ENCODE measurements at places on chromosomes 11 and 22.

- no peak for DNase-seq
Observed at GRCh38 chr22:22887621-22888503, at the start of gene IGLL5. Gene IGLL5 (plus strand): TSS chr22:22887816. CDS start chr22:22888054, 238 bp downstream.

DNA sequence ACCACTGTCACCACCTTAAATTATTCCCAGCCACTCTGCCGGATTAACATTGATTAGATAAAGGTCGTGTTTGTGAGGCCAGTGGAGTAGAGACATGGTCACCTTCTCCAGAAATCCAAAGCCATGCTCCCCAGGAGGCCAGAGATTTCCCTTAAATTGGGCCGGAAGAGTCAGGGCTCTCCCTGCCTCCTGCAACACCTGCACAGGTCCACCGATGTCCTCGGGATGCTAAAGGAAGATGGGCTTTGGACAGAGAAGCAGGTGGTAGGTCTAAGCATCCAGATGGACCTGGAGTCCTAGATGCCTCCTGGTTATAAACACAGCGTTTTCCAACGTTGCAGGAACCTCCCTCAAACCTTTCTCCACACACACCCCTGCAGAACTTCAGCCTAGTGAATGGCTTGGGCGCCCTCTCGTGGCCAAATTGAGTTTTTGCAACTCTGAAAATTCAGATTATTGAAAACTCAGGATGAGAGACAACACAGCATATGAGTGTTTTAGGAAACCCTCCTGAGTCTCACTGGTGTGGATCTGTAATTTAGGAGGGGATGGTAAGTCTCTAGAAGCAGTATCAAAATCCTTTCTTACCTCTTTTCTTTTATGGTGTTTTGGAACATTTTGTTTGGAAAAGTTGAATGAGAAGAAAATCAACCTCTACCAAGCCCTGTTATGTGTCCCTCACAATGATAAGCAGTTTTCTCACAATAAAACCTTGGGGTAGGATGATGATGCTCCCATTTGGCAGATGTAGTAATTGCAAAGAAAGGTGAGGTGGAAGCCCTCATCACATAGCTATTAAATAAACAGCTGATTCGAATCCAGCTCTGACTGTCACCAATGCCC, 109.6 kb downstream of the RRAS2 start:
- DNase-seq = peak; percentile 45

DNA sequence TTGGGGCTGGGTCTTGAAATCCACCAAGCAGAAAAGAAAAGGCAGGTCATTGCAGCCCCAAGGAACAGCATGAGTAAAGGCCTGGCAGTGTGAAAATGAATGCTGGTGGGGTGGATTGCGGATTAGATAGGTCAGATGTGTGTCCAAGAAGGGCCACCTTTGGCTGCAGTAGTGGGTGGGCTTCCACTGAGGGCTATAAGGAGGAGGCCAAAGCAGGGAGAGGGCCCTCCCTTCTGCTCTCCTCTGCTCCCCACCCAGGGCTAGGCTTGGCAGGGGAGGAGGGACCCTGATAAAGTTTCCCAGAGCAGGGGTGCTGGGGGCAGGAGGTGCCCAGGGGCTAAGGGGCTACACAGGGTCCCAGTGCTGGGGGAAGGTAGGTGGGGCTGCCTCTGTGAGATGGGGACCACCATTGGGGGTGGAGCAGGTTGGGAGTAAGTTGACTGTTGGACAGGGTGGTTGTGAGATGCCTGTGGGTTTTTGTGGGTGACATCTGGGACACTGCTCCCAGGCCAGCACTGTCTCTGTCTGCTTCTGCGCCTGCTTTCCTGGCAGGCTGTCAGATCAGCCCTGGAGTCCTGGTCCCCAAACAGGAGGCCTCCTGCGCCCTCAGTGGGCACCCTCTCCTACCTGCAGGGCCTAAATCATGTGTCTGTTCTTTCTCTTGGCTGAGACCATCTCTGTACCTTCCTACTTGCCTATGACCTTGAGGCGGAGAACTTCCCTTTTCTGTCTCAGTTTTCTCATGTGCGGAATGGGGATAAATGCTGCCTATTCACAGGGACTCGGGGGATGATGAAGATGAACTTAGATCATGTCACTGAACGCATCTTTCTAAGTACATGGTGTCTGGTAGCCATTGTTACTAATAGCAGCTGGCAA, 1.9 kb downstream of the CAPN5 start:
- no peak for DNase-seq

DNA sequence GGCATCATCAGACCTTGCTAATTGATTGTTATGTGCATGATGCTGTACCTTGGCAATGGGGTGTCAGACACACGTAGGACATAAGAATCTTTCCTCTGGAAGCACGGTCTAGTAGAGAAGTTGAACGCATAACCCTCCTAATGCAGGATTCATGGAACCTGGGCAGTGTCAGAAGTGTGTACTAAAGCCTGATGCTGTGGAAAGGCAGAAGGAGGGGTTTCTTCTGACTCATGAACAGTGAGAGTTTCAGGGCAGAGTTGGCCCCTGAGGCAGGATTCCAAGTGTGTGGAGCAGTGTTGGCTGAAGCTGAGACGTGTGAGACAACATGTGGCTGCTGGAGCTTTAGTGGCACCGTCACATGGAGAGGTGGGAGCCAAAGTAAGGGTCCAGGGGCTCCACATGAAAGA, 3.5 kb downstream of the PANX1 start:
- no peak for DNase-seq

GRCh38 chr11:35859301-35859700, 84.6 kb upstream of the LDLRAD3 start:
- DNase-seq = no peak

GRCh38 chr11:15590132-15590531, 475.4 kb downstream of the INSC start:
- no peak for DNase-seq

DNA sequence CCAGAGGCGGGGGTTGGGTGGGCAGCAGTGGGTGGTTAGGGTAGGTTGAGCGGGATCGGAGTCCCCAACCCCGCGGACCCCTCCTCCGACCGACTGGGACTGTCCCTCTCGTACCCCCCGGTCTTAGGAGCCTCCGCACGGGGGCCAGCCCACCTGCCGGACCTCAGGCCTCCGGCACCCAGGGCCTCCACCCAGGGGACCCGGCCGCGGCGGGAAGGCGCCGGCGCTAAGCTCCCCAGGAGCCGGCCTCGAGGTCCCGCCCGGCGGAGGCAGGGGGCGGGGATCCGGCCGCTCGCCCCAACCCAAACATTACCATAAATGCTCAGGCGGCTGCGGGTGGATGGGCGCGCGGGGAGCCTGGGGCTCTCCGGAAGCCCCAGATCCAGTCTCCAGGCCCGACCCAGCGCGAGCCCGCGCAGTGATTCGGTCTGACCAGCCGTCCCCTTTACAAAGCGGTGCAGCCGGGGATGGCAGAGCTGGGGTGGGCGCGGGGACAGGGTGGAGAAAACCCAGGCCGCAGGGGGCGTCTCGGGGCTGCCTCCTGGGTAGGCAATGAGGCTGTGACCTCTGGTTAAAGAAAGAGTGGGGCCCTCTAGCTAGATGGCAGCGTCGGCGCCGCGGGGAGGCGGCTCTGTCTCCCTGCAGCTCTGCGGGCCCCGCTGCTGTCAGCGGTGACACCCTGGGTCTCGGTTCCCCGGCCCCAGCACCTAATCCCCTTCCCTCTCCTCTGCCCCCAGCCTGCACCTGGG, 4.0 kb upstream of the MCAM start:
- no peak for DNase-seq

DNA sequence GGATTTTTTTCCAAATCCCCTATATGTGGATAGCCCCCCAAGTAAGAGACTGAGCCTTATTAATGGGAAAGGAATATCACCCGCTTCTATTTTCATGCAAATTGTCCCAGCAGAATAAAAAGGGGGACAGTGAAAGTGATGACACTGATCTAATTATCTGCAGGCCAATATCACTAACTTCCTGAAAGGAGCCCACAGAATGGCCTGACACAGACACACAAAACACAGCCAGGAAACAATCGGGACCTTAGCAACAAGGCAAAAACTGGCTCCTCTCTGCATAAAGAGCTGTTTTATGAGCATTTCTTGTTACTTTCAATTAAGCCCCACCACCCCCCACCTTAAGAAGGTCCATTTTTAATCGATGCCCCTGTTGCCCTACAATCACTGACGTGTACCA, 54.3 kb upstream of the FAM181B start:
- DNase-seq = no peak

DNA sequence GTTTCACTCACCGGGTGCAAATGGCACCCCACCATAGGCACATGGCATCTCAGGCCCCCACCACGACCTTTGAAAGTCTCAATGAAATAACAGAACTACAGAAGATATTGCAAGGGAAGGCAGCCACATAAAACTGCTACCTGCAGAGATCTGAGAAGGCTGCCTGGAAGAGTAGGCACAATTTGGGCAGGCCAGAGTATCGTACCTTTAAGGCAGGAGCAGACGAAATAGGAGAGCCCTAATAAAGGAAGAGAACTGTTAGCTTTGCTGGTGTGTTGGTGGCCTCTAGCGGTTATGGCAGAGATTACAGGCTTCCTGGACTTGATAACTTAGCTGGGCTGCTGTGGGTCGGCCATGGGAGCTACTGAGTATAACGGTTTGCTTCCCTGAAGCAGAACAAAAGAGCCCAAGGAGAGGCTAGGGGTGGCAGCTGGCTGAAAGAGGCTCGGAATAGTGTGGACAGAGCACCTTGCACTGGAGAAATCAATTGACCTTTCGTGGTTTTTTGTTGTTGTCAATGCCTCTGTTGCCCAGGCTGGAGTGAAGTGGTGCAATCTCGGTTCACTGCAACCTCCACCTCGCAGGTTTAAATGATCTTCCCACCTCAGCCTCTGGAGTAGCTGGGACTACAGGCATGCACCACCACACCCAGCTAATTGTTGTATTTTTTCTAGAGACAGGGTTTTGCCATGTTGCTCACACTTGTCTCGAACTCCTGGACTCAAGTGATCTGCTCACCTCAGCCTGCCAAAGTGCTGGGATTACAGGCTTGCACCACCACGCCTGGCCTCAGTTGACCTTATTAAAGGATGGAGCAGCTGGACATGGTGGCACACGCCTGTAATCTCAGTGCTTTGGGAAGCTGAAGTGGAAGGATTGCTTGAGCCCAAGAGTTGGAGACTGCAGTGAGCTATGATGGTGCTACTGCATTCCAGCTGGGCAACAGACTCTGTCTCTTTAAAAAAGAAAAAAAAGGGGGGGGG, 4.8 kb downstream of the SDF2L1 start:
- DNase-seq = peak; percentile 58

DNA sequence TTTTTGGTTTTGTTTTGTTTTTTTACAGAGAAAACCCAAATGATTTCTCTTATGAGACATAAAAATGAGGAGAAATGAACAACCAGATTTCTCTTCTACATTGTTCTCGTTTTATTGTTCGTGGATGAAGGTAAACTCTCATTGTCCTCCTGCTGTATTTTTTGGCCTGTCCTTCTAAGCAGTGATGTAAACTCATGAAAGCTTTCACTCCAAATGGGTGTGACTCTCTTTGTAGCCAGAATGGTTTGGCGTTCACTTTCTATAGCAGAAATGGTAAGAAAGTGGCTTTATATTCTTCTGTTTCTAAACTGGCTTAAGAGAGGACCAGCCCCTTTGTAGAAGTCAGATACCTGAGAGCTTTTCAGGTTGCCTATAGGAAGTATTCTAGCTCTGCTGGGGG, 15.5 kb upstream of the BMAL1 start:
- DNase-seq = no peak

DNA sequence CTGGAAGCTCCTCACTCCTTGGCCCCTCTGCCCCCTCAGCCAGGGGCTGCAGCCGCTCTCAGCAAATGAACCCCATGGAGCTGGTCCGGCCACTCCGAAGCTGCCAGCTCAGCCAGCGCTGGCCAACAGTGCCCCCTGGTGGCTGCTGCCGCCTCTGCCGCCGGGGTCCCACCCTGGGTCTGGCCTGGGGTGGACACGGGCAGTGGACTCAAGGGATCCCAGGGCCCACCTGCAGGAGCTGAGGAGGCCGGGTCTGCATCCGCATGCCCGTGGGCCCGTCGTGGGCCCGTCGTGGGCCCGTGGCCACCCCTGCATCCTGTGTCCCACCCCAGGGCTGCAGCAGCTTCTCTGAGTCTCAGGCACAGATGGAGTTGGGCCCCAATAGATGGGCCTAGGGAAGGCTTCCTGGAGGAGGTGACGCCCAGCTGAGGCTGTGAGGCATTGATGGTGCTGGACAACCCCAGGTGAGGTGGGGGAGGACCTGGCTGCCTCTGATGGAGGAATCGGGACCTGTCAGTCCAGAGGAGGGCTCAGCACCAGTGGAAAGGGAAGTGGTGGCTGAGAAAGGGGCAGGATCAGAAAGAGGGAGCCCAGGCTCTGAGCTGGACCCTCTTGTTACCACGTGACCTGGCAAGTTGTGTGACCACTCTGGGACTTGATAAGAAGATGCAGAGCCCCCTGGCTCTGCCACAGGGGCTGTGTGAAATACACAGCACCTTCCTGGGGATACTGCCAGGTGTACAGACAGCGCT, 522.3 kb downstream of the BRD1 start:
- DNase-seq = peak; percentile 36

- no peak for DNase-seq
Observed at GRCh38 chr11:134433251-134433650, 21.2 kb upstream of the B3GAT1 start.

- no peak for DNase-seq
Observed at GRCh38 chr11:1565904-1566247, 6.2 kb downstream of the DUSP8 start.

GRCh38 chr11:63614136-63614671, at the start of gene PLAAT3:
Gene PLAAT3 (minus strand): TSS chr11:63614433. CDS start chr11:63614014, 419 bp downstream.
- DNase-seq = peak; percentile 27

- no peak for DNase-seq
Observed at GRCh38 chr11:27420722-27421572, 51.6 kb downstream of the LGR4 start.

DNA sequence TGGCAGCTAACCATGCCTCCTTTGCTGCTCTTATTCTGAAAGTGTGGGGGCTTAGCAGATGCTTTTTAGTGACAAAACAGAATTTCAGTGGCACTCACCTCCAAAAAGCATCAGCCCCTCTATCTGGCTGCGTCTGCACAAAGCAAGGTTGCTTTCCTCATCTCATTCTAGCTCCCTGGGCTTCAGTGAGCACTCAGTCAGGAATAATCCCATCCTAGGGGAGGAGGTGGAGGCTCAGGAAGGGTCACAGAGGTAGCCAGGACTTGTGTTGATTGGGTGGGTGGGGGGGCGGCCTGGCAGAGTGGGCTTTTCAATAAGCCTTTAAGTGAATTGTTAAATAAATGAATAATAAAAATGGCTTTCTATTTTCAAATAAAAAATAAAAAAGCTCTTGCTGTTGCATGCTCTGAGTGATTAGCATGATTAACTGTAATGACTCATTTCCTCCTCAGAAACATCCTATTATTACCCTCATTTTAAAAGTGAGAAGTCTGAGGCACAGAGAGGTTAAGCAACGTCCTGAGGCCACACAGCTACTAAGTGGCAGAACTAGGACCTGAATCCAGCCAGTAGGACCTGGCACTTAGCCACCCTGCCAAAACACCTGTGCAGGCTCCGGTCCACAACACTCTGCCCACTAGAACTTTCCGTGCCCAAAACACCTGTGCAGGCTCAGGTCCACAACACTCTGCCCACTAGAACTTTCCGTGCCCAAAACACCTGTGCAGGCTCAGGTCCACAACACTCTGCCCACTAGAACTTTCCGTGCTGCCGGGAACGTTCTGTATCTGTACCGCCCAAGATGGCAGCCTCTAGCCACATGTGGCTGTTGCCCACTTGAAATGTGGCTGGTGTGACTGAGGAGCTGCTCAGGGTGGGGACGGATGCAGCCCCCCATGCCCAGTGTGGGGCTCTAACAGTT, 5.5 kb downstream of the B3GAT1 start:
- no peak for DNase-seq

Data from DMS153 (cell line).